Left renal cortex interstitium (tissue), 4 donors: ENCODE measurements at places on chromosomes 7 and 10. TPM values are rescaled to one million over a fixed set of nuclear protein-coding genes. Genes with fewer than 3 reads are reported as not detected.

The CHCHD2 gene
- polyA plus RNA-seq = 280 TPM

The ABLIM1 gene
- 118 TPM for polyA plus RNA-seq

The AGR3 gene
- 2.5 TPM for polyA plus RNA-seq

The CRYGN gene
- 1.9 TPM for polyA plus RNA-seq

The PHYHIPL gene
- 19.3 TPM for polyA plus RNA-seq

The UMAD1 gene
- 21.1 TPM for polyA plus RNA-seq

The VKORC1L1 gene
- polyA plus RNA-seq = 33.5 TPM

The TCF7L2 gene
- 50.6 TPM for polyA plus RNA-seq

The ZNF783 gene
- 20.1 TPM for polyA plus RNA-seq

The AZGP1 gene
- polyA plus RNA-seq = 66.0 TPM

The ADRB1 gene
- 0.06 TPM for polyA plus RNA-seq

The HPSE2 gene
- 0.98 TPM for polyA plus RNA-seq

The MGAM2 gene
- polyA plus RNA-seq = 0.40 TPM

The CADPS2 gene
- 42.1 TPM for polyA plus RNA-seq

The GPR15LG gene
- polyA plus RNA-seq = 0.22 TPM

The METTL27 gene
- 12.2 TPM for polyA plus RNA-seq

The GFRA1 gene
- polyA plus RNA-seq = 23.2 TPM

The CPXM2 gene
- polyA plus RNA-seq = 4.6 TPM

The ASB4 gene
- 0.10 TPM for polyA plus RNA-seq

The SFR1 gene
- 9.1 TPM for polyA plus RNA-seq

The LHPP gene
- polyA plus RNA-seq = 22.3 TPM

The PLPP4 gene
- 7.1 TPM for polyA plus RNA-seq

The HOXA5 gene
- polyA plus RNA-seq = 87.0 TPM

The SLC26A5 gene
- polyA plus RNA-seq = 0.17 TPM

The CFAP58 gene
- 0.32 TPM for polyA plus RNA-seq
